ENCODE measurements at places on chromosomes 5 and 9.
A peak's percentile ranks its signal among the peaks of the same experiment; 100 is the strongest.

DNA sequence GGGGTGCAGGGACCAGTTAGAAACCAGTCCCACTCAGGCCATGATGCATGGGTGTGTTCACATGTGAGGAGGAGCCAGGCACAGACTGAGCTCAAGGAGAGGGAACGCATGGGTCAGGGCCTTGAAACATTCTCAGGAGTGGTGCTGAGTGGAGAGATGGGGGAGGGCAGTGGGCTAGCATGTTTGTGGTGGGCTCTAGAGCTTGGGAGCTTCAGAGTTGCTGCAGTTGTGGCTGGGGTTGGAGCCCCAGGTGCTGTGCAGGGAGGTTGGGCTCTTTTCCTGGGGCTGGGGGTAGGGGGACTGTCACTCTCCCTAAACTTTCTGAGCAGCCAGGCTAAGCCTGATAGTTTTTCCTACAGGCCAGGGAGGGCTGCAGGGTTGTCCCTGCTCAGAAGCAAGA, 95.4 kb downstream of the DAB2IP start:
- ATAC-seq: no peak

- ATAC-seq: no peak
Observed at GRCh38 chr9:124505006-124505900, 1.9 kb downstream of the NR5A1 start.

DNA sequence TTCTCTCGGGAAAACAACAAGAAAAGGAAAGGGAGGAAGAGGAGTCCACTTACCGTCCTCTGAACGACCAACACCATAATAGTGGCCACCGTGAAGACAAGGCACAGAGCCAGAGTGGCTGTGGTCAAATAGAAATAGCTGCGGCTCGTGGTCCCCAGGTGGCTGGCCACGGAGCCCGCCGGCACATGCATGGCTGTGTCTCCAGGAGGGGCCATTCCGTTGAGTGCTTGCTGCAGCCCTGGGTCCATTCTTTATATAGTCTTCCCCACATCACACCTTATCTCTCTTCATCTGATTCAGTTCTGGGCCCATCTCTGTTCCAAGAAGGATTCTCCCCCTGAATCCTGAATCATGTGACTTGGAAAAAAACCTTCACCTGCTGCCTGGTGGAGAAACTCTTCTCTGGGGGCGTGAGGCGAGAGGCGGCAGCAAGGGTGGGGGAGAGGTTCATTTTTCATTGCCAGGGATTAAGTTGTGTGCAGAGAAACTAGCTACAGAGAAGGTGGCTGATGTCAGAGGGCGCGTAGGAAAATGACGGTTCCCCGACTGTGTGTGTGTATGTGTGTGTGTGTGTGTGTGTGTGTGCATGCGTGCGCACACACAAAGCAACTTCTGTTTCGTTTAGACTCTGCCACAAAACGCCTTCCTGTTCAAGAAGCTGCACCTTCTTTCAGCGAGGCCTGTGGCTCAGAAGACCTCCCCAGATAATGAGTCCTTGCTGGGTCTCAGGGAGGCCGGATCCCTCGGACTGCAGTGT, at the start of gene TNFSF8:
TSS of gene TNFSF8 (minus strand) at position 536 of the 757 bp plus-strand sequence. CDS start at position 248, 288 bp downstream.
- ATAC-seq: no peak

- no peak for ATAC-seq
Observed at GRCh38 chr5:64384765-64385164, 121.0 kb upstream of the RGS7BP start.

GRCh38 chr9:98481676-98482075, 226.2 kb upstream of the TBC1D2 start:
- no peak for ATAC-seq

GRCh38 chr5:55636683-55637082, 75.4 kb downstream of the SLC38A9 start:
- peak; percentile 69 for ATAC-seq

DNA sequence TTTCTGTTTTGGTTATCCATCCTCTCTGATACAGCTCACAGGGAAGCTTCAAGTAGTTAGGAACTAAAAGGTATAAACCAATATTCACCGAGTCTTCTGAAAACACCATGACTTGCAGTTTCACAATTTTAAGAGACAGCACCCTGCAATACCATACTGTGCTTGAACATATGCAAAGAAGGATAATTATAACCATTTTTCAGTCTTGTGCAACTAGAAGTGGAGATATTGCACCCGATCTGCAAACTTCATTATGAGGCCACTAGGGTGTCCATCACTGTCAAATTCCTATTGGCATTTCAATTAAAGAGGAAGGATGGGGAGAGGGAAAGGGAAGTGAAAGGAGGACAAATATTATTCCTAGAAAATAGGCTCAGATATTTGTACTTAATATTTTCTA, 32.4 kb upstream of the CEP120 start:
- no peak for ATAC-seq

- ATAC-seq: no peak
Observed at GRCh38 chr9:91730806-91731205, 219.2 kb downstream of the ROR2 start.

GRCh38 chr5:72394688-72395087, 74.5 kb downstream of the PTCD2 start:
- ATAC-seq: no peak

DNA sequence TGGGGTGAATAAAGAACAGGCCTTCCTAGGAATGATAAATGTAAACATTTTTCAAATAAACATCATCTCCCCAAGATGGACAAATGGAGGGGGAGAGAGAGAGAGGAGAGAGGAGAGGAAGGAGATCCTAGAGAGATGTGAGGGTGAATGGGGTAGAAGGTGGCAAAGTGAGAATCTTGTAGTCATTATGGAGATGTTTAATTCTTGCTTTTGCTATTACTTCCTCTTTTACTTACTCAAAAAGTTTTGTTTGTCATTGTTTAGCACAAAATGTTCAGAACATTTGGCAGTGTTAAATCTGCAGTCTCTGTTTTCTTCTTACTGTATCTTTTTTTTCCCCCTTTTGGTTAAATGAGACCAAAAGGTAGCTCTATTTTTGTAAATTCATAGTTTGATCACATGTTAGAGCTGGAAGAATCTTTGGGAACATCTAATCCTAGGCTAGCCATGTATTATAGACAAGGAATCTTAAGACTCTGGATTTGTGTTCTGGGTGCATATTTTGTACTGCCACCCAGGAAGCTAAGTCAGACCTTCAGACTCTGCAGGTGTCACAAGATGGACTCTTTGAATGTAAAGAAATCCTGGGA, 266.1 kb downstream of the NTRK2 start:
- no peak for ATAC-seq

DNA sequence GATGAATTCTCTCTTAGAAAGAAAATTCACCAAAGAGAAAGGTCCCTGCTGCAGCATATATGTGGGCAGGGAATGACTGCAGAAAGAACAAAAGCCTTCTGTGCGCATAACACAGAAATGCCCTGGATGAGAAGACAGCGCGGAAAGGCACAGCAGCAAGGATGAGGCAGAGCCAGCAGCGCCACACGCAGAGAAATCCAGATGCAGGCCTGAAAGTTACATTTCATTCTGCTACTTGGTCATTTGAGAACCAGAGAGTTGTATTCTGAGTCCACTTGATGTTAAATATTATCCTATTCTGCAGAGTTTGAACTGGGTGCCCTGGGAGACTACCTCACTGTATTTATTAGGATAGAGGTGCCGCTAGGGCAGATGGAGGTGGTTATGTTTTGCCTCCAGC, 68.5 kb downstream of the GLDC start:
- ATAC-seq: no peak

DNA sequence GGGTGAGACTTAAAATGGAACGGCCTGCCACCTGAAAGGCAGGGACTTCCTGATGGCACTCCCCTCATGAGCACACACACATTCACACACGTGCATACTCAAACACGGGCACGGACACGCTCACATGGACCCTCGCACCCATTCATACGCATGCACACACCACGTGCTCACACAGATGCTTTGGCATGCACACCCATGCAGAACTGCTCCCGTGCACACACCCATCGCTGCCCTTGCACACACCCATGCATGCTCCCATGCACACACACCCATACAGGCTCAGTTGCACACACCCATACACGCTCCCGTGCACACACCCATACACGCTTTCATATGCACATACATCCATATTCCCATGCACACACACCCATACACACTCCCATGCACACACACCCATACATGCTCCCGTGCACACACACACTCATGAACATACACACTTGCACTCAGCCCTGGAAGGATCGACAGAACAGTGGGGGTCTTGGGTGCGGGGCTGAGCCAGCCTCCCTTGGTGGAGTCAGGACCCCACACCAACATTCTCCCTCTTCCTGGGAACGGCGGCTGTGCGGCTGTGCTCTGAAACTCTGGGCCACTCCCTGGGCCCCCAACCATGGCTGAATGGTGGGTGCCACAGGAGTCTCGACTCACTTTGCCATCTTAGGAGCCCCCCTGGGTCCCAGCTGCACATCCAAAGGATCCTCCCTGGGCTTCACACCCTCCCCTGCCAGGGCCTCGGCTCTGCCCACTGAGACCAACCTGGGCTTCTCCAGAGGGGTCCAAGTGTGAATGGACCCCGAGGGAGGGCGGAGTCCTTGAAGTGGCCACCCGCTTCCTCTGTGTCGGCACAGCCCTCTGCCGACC, 115.2 kb downstream of the RXRA start:
- ATAC-seq: no peak

GRCh38 chr9:122248448-122248865, 16.2 kb downstream of the RBM18 start:
- ATAC-seq: no peak

- peak; percentile 32 for ATAC-seq
Observed at GRCh38 chr9:77946969-77947620, 84.5 kb downstream of the GNAQ start.

GRCh38 chr5:113099822-113100221, 123.2 kb downstream of the DCP2 start:
- ATAC-seq: peak; percentile 81

DNA sequence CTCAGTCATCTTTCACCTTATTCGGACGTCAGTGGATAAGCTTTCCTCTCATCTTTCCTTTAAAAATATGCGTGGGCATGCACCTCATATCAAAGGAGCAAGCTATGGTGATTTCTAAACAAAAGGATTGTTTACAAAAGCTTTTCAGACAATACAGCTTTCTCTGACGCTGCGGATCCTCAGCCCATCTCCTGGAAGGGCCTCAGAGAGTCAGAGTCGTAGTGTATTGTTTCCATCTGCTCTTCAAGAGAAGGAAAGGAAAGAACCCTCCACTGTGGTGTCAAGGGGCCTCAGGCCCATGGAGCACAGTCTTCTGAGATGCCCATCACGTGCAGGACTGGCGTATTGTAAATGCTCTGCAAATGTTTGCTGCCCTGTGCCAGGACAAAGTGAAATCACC, 163.4 kb upstream of the MAP1B start:
- no peak for ATAC-seq

DNA sequence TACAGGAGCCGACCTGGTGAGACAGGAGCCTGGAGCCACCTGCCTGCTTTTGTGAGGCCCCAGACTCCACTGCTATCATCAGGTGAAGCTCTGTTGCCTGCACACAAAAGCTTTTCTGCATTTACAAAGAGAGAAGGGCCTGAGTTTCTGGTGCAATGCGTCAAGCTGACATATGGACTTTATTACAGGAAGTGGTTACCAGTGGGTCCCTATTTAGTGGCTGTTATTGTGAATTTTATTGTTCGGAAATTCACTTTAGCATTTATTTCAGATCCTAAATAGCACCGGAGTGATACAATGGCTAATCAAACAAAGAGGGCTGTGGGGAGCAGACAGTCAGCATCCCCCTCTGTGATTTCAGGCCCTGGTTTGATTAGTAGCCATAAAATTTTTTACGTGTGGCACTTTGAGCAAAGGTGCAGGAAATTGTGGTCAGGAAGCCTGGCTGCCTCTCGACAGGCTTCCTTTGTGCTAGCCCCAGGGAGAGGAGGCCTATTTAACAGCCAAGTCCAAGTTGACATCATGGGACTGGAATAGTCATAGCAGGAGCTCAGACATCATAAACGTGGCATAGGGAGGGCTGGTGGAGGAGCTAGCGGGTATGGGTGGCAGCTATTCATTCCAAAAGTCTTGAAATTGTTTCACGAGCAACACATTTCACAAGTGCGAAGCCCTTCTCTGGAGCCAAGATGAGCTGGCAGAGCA, 8.4 kb downstream of the TGFBI start:
- ATAC-seq: no peak

DNA sequence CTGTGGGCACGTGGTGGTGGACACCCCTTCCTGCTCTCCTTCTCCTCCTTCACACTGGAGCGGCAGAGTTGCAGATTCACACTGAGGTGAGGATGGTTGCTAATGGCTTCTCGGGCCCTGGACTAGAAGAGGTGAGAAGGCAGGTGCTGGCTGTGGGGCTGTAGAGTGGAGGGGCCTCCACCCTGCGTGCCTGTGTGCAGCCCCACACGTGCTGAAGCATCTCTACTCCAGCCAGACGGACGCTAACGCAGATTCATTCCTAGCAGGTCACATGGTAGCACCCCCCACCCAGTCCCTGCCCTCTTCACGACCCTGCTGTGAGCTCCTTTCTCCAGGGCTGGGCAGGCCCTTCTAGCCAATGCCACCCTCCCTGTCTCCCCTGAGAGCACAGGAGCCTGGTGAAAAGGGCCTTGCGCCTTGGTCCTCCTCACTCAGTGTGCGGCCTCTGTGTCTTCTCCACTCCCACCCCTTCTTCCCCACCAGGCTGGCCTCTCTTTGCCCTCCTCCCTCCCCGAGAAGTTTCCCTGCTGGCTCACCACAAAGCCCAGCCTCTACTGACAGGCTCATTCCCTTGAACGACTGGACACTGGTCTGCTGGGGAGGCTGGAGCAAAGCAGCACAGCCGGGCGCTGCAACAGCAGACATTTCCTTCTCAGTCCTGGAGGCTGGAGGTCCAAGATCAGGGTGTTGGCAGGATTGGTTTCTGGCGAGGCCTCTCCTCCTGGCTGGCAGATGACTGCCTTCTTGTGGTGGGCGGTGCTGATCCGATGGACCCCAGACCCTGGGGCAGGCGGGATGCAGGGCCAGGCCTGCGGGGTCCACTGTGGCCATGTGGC, 14.2 kb downstream of the CACNA1B start:
- ATAC-seq: no peak

DNA sequence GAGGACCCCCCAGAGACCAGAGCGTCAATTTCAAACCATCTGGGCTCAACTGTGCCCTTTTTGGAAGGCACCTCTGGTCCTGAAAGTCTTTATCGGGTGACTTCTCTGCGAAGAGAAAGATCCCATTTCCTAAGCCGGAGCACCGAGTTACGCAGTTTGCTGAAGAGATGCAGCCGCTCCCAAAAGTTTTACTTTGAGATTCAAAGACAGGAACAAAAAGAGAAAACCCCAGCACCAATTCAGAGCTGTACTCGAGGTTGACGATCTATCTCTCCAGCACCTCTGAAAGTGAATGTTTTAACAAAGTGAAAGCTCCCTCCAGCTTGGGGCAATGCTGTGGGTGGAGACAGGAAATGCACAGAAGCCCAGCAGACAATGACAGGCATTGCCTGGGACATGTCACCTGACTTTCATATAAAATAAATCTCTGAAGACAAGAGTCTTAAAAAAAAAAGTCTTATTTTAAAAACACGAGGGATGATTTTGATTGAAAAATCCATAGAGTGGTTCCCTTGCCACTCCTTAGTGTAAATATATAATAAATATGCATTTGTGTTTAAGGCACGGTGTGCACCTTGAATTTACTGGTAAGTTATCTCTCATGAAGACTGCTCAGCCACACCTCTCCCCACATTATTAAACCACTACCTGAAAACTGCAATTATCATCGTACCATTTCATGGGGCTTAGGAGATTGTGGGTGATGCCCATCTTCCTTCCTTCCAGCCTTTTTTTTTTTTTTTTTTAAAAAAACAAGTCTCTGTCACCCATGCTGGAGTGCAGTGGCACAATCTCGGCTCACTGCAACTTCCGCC, 79.9 kb downstream of the FNBP1 start:
- peak; percentile 35 for ATAC-seq
